ENCODE measurements at places on chromosomes 7 and 10.

DNA sequence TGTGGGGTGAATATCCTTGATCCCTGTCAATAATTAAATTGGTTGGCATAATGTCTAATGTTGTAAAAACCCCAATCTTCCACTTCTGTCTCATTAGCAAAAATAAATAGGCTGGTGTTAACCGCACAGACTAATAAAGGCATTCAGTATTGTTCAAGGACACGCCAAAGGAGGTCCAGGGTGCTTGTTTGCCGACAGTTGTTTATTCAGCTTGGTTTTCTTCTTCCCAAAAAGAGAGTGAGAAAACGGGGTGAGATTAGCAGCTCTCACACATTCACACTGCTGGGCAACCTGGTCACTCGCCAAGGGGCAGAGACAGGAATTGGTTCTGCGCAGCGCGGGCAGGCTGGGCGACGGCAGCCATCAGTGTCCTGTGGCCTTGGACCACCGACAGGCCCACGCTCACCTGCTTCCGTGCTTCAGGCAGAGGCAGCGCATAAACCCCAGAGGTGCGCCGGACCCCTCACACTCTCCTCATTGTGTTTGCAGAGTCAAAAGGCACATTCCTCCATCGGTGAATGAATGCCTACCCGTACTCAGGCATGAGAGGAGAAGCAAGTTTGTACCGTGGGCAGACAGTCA is 26.2 kb upstream of the LMBR1 start:
- DNase-seq, result no peak

DNA sequence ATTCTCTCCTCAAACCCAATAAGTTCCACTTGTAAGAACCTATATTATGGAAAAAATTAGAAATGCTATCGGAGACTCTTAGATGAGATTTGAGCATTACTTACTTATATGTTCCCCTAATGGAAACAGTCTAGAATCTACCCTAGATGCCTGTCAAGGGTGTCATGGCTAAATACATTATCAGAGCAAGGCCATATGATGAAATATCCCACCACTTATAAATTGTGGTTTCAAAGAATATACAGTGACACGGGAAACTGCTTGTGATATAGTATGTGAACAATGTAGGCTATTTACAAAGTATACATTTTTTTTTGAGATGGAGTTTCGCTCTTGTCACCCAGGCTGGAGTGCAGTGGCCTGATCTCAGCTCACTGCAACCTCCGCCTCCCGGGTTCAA is 46.3 kb upstream of the CTBP2 start:
- DNase-seq, result no peak

GRCh38 chr10:27440478-27440877 is 63.6 kb upstream of the RAB18 start:
- DNase-seq, result no peak

DNA sequence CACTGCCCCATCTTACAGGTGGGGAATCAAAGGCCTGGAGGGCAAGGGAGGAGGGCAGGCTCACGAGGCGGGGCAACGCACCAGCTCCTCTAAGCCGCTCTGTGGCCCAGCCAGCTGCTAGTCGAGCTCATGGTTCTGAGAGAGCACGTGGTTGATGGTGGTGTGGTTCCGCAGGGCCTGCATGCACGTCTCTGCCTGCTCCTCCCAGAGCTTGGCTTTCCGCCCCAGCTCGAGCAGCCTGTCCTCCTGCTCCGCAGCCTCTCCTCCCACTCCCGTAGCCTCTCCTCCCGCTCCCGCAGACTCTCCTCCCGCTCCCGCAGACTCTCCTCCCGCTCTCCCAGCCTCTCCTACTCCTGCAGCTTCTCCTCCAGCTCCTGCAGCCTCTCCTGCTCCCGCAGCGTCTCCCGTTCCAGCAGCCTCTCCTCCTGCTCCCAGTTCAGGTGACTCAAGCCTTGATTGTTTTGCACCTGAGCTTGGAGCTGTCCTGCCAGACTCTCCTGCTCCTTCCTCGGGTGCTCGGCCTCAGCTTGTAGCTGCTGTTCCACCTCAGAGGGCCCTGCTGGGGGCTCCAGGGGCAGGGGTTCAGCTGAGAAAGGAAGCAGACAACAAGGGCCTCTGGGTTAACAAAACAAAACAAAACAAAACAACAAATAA is 19.1 kb upstream of the MTPAP start:
- DNase-seq, result no peak
